CD4-positive, alpha-beta T cell treated with Interleukin-17A for 1 hour (primary cell): ENCODE measurements at places on chromosomes 4 and X.
A peak's percentile ranks its signal among the peaks of the same experiment; 100 is the strongest.

DNA sequence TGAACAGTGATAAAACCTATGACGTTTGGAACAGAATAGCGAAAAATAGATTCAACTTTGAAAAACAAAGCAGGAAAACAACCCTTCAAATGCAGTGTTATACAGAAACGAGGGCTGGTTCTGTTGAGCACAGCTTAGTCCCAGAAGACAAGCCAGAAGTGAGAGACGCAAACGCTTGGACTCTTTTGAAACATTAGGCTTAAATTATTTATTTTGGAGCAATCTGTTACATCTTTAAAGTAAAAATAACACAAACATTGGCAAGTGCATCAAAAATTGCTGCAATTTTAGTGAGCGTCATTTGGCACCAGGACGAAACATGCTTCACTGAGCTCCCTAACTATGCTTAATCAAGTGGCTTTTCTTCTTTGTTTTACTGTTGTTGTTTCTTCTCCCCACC is 63.5 kb downstream of the ENPP6 start:
- no peak for DNase-seq

GRCh38 chr4:176464748-176465147 is 145.0 kb downstream of the SPCS3 start:
- DNase-seq = no peak

DNA sequence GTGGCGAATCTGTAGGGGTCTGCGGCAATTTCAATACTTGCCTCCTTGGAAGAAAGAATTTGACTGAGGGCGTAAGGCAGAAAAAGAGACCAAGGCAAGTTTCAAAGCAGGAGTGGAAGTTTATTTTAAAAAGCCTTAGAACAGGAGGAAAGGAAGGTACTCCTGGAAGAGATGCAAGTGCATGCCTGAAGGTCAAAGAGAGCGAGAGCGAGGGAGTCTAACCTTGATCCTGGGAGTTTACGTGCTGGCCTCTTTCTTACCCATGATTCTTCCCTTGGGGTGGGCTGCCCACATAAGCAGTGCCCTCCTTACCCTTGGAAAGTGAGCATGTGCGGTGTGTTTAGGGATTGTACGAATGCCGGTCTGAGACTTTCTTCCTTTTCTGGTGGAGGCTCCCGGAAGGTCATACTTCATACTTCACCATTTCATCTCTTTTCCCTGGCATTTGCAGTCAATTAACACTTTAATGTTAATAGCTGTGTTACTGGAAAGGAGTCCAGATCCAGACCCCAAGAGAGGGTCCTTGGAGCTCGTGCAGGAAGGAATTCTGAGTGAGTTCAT is 40.0 kb downstream of the ARSD start:
- DNase-seq = no peak

DNA sequence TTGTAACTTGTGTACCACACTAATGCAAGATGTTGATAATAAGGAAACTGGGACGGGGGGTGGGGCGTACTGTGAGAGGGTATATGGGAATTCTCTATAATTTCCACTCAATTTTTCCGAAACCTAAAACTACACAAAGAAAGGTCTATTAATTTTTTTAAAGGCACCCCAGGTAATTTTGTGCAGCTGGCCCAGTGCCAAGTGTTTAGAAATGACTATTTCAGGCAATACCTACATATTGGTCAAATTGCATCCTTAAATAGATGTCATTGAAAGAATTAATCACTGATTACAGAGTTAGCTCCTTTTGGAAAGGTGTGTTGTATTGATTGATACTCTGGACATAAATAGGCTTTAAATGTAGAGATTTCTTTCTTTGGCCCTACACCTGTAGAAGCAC is 10.1 kb upstream of the MTMR1 start:
- no peak for DNase-seq

- no peak for DNase-seq
Observed at GRCh38 chrX:18889346-18890048, 94.4 kb downstream of the PHKA2 start.

DNA sequence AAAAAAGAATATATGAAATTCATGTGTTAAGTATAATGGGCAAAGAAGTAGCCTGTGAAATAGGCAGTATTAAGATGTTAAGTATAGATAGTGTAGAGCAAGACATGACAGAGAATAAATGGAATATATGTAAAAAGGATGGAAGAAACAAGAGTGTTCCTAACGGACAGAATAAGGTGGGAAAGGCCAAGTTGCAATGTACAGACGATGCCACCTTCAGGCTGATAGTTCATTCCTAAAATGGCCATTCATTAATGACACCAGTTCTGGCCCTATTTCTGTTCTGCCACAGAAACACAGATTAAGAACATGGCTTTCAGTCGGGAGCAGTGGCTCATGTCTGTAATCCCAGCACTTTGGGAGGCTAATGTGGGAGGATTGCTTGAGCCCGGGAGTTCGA is 4.4 kb upstream of the FAM184B start:
- DNase-seq = no peak

DNA sequence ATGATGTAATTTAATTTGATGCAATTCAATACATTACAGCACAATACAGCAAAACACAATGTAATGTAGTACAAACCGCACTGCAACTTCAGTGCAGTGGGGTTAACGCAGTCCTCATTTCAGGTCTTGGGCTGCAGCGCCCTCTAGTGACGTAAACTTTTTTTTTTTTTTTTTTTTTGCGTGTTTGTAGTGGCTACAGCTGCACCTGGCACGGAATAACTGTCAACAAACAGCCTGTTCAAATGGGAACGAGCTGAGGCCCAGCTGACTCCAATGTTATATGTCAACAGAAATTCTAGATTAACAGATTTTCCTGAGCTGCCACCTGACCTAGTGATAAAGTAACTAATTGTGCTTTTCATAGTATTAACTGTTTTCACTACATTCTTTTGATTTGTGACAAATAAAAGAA is 33.5 kb upstream of the RASSF6 start:
- peak; percentile 23 for DNase-seq

GRCh38 chr4:73693811-73694210 is 46.6 kb upstream of the CXCL8 start:
- DNase-seq = no peak

DNA sequence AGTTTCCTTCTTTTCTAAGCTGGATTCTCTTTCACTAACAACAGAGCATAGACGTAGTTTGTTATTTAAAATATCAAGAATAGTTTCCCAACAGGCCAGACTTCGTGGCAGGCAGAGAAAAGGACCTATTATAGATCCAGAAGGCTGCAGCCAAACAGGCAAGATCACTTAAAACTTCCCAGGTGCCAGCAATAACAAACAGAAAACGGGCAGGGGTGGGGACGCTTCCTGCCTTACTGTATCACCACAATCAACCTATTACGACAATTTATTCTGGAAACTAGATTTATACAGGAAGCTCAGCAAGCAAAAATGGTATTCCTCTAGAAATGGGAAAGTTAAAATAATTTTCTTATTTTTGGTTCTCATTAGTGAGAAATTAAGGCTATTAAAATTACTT is 22.1 kb downstream of the RWDD4 start:
- no peak for DNase-seq

- DNase-seq = no peak
Observed at GRCh38 chr4:87055311-87055710, 120.5 kb downstream of the AFF1 start.

- no peak for DNase-seq
Observed at GRCh38 chr4:21848021-21848420, 100.6 kb downstream of the KCNIP4 start.

DNA sequence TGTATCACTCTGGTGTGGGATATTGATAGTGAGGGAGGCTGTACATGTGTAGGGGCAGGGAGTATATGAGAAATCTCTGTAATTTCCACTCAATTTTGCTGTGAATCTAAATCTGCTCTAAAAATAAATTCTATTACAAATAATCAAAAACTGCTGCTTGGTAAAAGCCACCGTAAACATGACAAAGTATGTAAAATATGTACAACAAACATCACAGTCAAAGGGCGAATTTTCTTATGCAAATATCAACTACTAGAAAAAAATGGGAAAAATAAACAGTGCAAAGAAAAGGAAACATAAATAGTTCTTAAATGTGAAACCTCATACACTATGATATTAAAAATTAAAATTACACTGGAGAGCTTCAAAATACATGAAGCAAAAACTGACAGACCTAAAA is 105.1 kb upstream of the DCLK2 start:
- DNase-seq = no peak

DNA sequence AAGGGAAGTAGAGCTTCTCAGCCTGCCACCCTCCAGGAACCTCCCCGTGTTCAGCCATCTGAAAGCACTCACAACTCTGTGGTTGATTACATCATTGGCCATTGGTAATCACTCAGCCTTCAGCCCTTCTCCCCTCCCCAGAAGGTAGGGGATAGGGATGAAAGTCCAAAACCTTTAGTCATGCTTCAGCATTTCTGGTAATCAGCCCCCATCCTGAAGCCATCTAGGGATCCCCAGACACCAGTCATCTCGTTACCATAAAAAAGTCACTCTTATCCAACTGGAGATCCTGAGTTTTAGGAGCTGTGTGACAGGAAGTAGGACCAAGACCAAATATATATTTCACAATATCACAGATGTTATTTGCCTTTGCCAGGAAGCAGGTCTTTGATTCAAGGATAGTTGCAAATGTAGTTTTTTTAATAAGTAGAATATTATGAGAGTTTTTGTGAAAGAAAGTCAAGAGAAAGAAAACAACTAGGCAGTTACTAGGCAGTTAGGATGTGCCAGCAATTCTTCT is 364.6 kb upstream of the NOCT start:
- DNase-seq = no peak

DNA sequence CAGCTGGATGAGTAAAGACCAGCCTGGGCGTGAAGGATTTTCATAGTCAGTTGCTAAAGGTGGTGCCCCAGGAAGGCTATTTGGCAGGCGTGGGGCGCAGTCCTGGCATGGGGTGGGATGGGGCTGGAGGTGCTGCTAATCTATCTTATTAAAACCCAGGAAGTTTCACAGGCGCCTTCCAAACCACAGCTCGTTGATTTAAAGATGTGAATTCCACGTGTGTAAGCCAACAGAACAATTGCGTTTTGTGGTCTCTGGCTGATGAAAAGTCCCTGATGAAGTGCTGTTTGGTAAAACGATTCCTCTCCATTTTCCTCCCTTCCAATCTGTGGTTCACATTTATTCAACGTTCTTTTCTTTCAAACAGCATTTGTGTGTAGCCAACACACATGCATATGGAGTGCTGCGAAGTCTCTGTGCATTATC is 105.0 kb downstream of the TBL1X start:
- DNase-seq = no peak
